ENCODE measurements at places on chromosomes 4 and X.

GRCh38 chr4:73715659-73716058 is 24.7 kb upstream of the CXCL8 start:
- H3K4me3 ChIP-seq = no peak overlapping the region
- DNase-seq = no peak
- no peaks in the 10 kb centered on the region for H3K27me3 ChIP-seq
- no peak overlapping the region for H3K27ac ChIP-seq
- H3K36me3 ChIP-seq = no peaks in the 10 kb centered on the region

DNA sequence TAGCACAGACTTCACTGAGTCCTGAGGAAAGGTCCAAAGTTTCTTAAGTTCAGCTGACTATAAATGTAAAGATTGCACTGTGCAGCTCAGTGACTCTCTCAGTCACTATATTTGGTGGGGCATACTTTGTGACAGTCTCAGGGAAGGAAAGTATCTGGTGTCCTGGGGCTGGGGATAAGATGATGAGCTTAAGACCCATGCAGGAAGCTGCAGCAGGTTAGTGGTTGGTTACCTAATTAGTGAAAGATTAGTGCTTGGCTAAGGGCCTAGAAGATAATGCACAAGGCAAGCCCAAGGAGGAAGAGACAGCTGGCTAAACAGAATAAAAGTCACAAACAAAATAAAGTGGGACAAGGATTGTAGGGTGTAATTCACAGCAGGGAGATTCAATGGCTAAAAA is 25.4 kb upstream of the SLITRK4 start:
- no peaks in the 10 kb centered on the region for H3K27me3 ChIP-seq
- H3K36me3 ChIP-seq = no peaks in the 10 kb centered on the region
- H3K27ac ChIP-seq = no peak overlapping the region
- peak; percentile 55 for DNase-seq
- H3K4me1 ChIP-seq = no peaks in the 10 kb centered on the region

DNA sequence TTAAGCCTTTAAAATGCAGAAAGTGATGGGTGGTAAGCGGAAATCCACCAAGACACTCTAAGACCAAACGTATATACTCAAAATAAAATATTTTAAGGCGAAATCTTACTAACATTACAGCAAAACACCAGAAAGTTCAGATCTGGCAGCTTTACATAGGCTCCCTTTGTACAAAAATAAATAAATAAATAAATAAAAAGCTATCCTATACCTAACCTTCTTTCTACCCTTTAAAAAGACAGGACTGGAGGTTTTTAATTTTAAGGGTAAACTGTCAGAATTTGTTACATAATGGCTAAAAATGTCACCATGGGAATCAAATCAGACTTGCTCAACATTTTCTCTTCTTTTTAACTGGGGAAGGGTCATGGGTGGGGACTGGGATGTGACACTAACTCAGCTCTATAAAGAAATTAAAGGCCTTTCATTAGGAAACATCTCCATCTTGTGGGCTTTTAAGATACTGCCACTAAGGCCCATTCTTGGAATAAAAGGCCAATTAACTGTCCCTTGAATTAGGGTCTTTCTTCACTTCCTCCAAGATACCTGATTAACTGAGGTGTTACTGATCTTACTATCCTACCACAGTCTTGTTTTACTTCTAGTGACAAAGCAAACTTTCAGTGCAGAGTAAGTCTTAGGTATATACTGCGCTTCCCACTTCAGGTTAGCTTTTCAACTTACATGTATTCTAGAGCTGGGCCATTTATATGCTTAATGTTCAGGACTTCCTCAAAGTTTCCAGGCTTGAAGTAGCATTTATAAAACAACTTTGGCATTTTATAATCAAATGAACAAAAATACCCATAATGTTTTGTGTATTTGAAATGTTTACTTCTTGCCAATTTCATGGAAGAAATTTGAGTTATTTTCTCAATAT is 13.3 kb downstream of the HNRNPD start:
- no peaks in the 10 kb centered on the region for H3K4me1 ChIP-seq
- peak; percentile 71 for DNase-seq
- peaks cover 8% of the 10 kb centered on the region for H3K36me3 ChIP-seq
- no peak overlapping the region for H3K4me3 ChIP-seq

- H3K27me3 ChIP-seq = no peaks in the 10 kb centered on the region
- H3K27ac ChIP-seq = no peak overlapping the region
- no peaks in the 10 kb centered on the region for H3K4me1 ChIP-seq
- DNase-seq = peak; percentile 18
- H3K4me3 ChIP-seq = no peak overlapping the region
Observed at GRCh38 chr4:45155081-45155777, 428.9 kb upstream of the GNPDA2 start.

DNA sequence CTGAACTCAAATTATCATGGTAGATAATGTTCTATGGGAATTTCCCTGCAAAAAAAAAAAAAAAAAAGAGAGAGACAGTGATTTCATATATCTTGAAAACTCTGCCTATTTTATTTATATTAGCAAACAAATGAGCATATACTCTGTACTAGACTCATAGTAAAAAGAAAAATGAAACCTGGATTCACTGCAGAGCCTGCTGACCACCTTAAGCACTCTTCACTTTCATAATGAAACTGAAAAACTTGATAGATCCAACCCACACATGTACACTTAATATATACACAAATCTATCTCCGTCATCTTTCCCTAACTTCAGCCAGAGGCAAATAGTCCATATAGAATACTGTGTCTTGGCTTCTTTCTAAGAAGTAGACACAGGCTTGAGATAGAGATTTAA is 226.1 kb upstream of the KCNIP4 start:
- no peak overlapping the region for H3K4me3 ChIP-seq
- no peak overlapping the region for H3K27ac ChIP-seq
- no peaks in the 10 kb centered on the region for H3K27me3 ChIP-seq
- no peaks in the 10 kb centered on the region for H3K4me1 ChIP-seq
- no peaks in the 10 kb centered on the region for H3K36me3 ChIP-seq
- no peak for DNase-seq

GRCh38 chrX:143781103-143781502 is 60.6 kb upstream of the SPANXN2 start:
- H3K36me3 ChIP-seq = no peaks in the 10 kb centered on the region
- H3K4me3 ChIP-seq = no peak overlapping the region
- no peaks in the 10 kb centered on the region for H3K4me1 ChIP-seq
- DNase-seq = peak; percentile 76
- no peak overlapping the region for H3K27ac ChIP-seq

- no peaks in the 10 kb centered on the region for H3K36me3 ChIP-seq
- no peak overlapping the region for H3K27ac ChIP-seq
- no peak overlapping the region for H3K4me3 ChIP-seq
- no peaks in the 10 kb centered on the region for H3K4me1 ChIP-seq
Observed at GRCh38 chrX:10769696-10770619, 149.6 kb upstream of the MID1 start.

Measured in mesendoderm (in vitro differentiated cells).